Stimulated activated CD4-positive, alpha-beta T cell treated with anti-CD3 and anti-CD28 coated beads, Interleukin-2, amount 100 ng/mL, for 24 hours (primary cell): ENCODE measurements at places on chromosomes 6 and 20.

- DNase-seq, result no peak
These were observed 12.4 kb downstream of the SLC13A3 start for GRCh38 chr20:46638898-46639274.

GRCh38 chr20:32582659-32583580 is 2.2 kb downstream of the NOL4L start:
- peak; percentile 36 for DNase-seq

DNA sequence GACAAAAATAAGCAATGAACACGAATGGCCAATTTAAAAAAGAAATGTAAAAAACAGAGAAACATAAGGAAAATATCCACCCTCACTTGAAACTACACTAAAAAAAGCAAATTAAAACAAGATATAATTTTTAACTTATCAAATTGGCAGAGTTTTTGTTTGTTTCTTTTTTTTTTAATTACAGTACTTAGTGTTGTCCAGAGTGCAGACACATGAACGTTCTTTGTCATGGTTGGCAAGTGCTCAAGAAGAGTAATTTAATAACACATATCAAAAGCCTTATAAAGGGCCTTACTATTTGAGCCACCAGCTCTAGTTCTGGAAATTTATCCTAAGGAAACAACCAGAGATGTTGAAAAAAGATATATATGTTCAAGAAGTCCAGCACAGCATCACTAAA is 142.3 kb downstream of the ATXN1 start:
- no peak for DNase-seq

DNA sequence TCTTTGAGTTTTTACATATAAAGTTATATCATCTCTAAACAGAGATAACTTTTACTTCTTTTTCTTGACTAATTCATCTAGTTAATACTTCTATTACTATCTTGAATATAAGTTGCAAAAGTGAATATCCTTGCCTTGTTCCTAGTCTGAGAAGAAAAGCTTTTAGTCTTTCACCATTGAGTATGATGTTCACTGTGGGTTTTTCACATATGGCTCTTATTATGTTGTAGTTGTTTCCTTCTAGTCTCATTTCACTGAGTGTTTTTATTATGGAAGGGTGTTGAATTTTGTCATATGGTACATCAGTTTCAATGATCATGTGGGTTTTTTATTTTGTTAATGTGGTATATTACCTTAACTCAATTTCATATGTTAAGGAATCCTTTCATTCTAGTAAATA is 488.3 kb downstream of the COL12A1 start:
- DNase-seq, result no peak

- DNase-seq, result no peak
These were observed 19.1 kb downstream of the GCNT2 start for GRCh38 chr6:10540073-10540746.

GRCh38 chr6:113529196-113529595 is 327.9 kb upstream of the MARCKS start:
- no peak for DNase-seq

DNA sequence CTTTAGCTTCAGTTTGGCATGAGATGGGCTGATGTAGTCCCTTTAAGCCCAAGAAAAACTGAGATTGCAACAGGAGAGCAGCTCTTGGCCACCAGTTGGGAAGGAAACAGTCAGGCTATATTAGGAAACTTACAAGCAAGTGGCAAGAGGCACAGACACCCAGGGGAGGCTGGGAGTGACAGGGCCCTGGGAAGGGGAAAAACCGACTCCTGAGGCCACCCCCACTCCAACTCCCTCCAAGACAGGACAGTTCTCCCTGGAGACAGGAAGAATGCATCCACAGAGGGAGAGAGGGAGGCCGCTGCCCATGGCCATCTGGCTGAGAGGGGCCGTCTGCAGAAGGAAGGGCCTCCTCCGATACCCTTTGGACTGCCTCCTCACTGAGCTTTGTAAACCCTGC is 20.5 kb downstream of the JPH2 start:
- no peak for DNase-seq

DNA sequence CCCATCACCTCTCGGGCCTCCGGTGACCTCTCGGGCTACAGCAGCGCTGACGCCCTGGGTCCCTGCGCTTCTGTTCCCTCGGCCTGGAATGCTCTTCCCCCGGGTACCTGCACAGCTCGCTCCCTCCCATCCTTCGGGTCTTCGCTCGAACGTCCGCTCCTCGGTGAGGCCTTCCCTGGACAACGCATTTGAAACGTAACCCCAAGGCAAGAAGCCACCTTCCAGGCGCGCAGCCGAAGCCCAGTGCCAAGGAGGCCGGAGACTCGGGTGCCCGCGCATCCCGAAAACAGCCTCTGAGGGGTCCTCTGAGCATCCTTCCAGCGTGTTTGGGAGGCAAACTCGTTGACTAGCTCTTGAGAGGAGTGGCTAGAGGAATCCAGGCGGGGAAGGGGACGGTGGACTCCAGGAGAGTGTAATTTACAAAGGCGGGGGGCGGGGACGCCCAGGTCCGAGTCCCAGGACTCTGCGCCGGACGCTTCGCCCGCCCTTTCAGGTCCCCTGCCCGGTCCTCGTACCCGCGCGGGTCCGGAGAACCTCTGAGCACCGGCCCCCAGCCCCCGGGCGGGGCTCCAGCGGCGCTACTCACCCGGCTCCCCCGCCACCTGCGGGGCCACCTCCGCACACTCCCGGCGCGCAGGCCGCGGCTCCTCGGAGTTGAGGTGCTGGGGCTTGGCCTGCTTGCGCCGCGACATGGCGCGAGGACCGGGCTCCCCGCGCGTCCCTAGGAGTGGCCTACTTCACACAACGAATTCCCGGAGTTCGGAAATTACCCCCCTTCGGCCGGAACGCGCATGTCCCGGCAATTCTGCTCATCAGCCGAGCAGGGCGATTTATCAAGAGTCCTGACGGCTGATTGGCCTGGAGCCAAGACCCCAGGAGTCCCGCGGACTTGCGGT is 86.8 kb downstream of the ZFP64 start:
- peak; percentile 19 for DNase-seq

- no peak for DNase-seq
These were observed 173.7 kb downstream of the GRM1 start for GRCh38 chr6:146202570-146202969.

GRCh38 chr20:38224531-38224930 is 36.0 kb downstream of the KIAA1755 start:
- DNase-seq, result no peak

GRCh38 chr6:109238396-109238795 is 143.1 kb downstream of the CEP57L1 start:
- DNase-seq, result no peak

- DNase-seq, result no peak
These were observed 13.5 kb downstream of the EYA4 start for GRCh38 chr6:133254552-133255228.

DNA sequence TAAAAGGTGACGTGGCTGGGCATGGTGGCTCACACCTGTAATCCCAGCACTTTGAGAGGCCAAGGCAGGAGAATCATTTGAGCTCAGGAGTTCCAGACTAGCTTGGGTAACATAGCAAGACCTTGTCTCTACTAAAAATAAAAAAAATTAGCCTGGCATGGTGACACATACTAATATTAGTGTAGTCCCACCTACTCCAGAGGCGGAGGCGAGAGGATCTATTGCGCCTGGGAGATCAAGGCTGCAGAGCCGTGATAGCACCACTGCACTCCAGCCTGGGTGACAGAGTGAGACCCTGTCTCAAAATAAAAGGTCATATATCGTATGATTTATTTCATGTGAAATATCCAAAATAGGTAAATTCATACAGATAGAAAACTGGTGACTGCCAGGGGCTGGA is 132.5 kb downstream of the SLC16A10 start:
- no peak for DNase-seq

- DNase-seq, result no peak
These were observed 89.0 kb upstream of the DTNBP1 start for GRCh38 chr6:15751721-15752350.

- no peak for DNase-seq
These were observed 37.6 kb downstream of the RRBP1 start for GRCh38 chr20:17644451-17644850.

- DNase-seq, result no peak
These were observed 5.5 kb downstream of the UBR2 start for GRCh38 chr6:42569102-42570028.

DNA sequence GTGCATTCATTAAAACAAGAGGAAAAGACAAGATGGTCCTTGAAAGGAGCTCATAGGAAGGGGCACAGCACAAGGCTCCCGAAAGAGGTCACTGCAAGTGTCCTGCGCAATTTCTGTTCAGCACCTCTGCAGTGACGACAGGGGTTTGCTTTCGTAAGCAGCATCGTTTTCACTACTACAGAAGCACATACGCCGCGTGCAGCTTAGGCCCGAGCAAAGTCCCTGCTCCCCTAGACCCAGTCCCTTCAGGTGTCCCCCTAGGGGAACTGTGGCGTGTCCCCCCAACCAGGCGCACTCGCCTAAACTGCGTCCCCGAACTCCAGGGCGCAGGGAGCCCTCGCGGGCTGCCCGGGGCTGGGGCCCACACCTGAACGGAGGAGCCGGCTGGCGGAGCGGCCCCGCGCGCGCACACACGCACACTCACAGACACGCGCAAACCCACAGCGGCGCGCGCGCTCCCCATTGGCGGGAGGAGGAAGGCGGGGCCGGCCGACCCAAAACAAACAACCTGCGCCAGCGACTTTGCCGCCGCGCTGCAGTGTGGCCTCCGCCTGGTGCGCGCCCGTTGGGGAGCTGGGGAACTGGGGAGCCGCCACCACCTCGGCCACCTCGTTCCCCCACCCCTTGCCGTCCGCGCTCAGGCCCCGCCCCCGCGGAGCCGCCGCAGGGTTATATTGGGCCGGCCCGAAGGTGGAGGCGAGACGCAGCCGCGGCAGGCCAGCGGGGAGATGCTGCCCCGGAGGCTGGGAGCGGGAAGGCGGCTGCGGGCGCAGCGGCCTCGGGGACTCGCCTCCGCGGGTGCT is at the start of gene FOXQ1:
FOXQ1 (plus strand) TSS at position 699 of the 803 bp plus-strand sequence. CDS start 607 bp downstream, outside the sequence.
- no peak for DNase-seq

- DNase-seq, result no peak
These were observed 378.4 kb downstream of the ARHGAP18 start for GRCh38 chr6:129331450-129332138.

DNA sequence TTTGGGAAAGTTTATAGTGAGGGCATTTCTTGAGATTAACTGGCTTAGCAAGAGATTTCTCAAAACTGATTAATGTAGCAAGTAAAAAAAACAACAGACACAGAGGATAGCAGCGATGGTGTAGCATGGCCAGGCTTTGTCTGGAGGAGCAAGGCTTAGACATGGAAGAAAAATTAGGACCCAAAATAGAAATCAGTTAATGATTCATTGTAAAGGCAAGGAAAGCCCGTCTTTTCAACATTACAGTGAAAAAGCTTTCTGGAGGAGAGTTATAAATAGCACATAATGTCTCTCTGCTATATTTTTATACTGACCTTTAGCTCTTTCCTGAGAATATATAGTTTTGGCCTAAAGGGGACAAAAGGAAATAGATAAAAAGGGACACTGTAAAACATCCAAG is 45.1 kb downstream of the FNDC1 start:
- DNase-seq, result no peak

GRCh38 chr6:64325093-64325492 is 689.5 kb downstream of the PHF3 start:
- DNase-seq, result no peak

- no peak for DNase-seq
These were observed 12.1 kb upstream of the TBXT start for GRCh38 chr6:166179704-166180103.

DNA sequence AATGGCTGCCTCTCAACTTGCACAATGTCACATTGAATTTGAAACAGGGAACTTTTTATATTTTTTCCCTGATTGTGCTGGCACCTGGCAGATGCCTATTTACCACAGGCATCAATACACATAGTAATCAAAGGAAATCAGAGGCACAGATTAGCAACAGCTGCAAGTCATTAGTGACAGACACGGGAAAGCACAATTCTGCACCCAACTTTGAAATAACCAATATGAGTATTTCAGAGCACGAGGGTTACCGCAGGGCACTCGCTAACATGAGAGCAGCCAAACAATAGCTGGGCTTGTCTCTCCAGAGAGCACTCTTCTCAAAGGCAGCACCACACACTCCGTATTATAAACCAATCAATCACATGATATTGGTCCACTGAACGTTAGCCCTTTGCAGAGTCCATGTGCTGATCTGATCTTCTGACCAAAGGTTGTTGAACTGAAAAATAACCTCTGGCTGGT is 149.5 kb downstream of the RNF144B start:
- DNase-seq, result no peak

- no peak for DNase-seq
These were observed 22.0 kb downstream of the ADA start for GRCh38 chr20:44629542-44629941.

DNA sequence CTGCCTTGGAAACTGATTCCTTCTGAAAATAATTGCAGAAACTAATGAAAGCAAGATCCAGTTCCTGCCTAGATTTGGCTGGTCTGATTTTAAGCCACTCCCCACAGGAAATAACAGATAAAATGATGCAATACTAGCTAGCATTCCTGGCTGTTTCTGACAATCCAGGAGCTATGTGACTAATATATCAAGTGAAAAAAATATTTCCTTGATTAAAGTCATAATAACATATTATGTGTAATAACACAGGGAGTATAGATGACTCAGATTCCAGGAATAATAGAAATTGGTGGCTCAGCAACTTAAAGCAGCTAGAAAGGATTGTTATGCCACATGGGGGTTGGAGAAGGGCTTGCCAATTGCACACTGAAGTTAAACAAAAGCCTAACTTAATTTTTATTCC is 182.7 kb upstream of the SALL4 start:
- no peak for DNase-seq

- DNase-seq, result no peak
These were observed 183.6 kb downstream of the COL9A1 start for GRCh38 chr6:70119218-70119835.

DNA sequence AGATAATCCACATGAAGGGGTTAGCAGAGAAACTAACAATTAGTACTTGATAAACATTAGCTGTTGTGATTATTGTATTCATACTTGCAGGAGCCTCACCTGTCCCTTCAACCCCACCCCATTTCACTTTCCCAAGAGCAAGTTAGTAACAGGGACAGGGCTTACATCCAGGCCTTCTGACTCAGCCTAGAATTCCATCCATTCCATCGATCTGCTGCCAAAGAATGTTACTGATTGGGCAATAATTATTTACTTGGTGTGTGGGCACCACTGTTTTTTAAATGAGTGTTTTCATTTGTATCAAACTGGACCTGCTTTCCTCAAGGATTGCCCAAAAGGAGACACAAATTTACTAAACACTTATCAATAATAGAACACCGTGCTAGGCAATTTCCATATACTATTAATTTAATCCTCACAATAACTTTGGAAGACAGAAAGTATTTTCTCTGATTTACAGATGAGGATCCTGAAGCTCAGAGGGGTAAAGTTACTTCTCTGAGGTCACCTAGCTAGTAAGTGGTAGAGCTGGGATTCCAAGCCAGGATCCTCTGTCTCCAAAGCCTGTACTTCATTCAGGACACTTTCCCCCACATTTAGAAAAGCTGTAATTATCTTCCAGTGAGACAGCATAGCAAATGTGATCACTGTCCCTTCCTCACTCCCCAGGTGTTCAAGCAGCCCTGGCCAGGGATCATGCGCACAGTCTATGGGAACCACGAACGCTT is 32.8 kb downstream of the GSS start:
- no peak for DNase-seq
